ENCODE measurements at places on chromosomes 11 and 22.

DNA sequence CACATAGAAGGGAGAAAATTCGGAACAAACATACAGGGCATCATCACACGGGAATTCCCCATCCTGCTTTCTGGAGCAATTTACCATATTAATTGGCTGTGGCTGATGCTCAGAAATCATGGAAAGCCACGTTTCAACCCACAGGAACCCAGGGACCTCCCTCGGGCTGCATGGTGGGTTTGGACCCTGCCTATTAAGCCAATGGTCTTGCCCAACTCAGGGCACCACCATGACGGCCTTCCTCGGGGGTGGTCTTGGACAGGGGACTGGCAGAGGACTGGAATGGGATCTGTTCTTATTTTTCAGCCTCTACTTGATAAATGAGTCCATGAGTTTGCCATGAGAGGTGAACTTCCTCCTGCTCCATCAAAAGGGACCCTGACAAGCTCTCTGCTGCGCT is 374.0 kb downstream of the SHANK2 start:
- DNase-seq: no peak

DNA sequence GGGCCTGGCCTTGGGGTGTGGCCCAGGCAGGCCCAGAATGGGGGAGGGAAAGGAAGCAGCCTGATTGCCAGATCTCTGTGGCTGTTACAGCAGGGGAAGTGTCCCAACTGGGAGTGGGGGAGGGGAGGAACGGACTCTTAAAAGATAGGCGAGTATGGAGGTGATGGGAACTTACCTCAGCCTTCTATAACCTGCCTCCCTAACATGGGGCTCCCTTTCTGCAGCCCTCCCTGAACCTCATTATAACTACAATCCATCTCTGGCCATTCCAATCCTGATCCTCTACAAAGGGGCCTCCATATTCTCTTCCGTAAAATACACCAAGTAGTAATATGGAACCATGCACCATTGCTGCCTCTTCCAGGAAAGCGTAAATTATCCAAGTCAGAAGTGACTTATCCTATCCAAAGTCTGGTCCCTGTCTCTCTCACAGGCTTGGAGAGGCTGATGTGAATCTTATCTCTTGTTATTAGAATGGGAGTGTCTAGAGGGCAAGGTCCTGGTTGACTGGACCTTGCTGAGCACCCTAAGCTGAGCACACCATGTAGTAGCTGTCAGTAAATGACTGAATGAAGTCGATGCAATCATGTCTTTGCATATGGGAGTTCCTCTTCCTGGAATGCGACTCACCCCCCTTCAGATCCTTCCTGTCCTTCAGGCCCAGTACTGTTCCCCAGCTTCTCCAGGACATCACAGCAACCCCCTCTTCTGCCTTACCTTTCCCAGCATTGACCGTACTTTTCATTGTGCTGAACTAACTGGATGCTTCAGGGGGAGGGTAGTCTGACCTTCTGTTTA is 5.9 kb downstream of the RHOG start:
- DNase-seq: no peak

DNA sequence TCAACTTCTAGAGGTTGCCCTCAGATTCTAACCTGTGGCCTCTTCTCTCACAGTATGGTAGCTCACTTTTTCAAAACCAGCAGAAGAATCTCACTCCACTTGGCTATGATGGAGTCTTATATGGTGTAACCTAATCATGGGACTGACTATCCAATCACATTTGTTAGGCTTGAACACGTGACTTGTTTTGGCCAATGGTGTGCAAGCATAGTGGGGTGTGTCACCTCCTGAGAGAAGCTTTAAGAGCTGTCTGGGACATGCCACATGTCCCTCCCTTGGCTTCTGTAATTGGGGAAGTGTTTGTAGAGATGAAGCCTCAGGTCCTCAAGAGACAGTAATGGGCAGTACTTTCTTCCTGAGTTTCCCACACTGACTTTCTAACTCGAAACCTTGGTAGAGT is 12.8 kb upstream of the SMIM38 start:
- DNase-seq: no peak

DNA sequence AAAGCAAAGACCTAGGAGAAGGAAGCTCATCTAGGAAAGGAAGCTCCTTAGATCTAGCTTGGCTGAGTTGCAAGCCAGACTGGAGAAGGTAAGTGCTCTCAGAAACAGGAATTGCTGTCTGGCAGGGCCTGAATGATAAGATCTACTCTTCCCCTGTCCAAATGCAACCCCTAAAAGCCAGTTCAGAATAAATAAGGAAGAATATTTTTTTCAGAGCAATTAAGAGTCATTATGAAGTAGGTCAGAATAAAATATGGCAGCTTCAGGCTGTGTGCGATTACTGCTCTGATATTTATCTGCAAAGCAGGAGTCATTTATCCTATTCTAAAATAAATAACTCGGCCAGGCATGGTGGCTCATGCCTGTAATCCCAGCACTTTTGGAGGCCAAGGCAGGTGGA is 82.1 kb downstream of the PIWIL4 start:
- no peak for DNase-seq

DNA sequence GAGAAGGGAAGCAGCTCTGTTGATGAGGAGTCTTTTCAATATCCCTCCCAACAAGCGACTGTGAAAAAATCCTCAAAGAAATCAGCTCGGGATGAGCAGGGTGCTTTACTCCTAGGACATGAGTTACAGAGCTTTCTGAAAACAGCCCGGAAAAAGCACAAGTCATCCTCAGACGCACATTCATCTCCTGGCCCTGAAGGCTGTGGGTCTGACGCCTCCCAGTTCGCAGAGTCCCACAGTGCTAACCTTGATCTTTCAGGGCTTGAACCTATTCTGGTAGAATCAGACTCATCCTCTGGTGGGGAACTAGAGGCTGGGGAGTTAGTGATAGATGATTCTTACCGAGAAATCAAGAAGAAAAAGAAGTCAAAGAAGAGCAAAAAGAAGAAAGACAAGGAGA is 7.7 kb downstream of the HMGXB4 start:
- DNase-seq: no peak
